ENCODE measurements at places on chromosomes 11 and 22. TPM values are rescaled to one million over a fixed set of nuclear protein-coding genes. Genes with fewer than 3 reads are reported as not detected.
A peak's percentile ranks its signal among the peaks of the same experiment; 100 is the strongest.

GRCh38 chr22:41290262-41291221 lies 4.6 kb upstream of the RANGAP1 start:
- H3K4me3 ChIP-seq, result no peak overlapping the region
- peaks cover 25% of the 10 kb centered on the region for H3K4me1 ChIP-seq
- DNase-seq, result peak; percentile 76
- no peaks in the 10 kb centered on the region for H3K36me3 ChIP-seq
- H3K27me3 ChIP-seq, result no peaks in the 10 kb centered on the region
- H3K27ac ChIP-seq, result peak overlapping the region; percentile 77

GRCh38 chr11:14374922-14375830 lies 16.2 kb upstream of the RRAS2 start:
- H3K36me3 ChIP-seq, result no peaks in the 10 kb centered on the region
- no peaks in the 10 kb centered on the region for H3K4me1 ChIP-seq
- H3K27me3 ChIP-seq, result no peaks in the 10 kb centered on the region
- DNase-seq, result no peak

GRCh38 chr11:107550304-107550703 lies 15.2 kb downstream of the ALKBH8 start:
- no peak overlapping the region for H3K27ac ChIP-seq
- H3K4me3 ChIP-seq, result no peak overlapping the region
- no peak for DNase-seq
- no peaks in the 10 kb centered on the region for H3K27me3 ChIP-seq
- H3K36me3 ChIP-seq, result peaks cover 26% of the 10 kb centered on the region

DNA sequence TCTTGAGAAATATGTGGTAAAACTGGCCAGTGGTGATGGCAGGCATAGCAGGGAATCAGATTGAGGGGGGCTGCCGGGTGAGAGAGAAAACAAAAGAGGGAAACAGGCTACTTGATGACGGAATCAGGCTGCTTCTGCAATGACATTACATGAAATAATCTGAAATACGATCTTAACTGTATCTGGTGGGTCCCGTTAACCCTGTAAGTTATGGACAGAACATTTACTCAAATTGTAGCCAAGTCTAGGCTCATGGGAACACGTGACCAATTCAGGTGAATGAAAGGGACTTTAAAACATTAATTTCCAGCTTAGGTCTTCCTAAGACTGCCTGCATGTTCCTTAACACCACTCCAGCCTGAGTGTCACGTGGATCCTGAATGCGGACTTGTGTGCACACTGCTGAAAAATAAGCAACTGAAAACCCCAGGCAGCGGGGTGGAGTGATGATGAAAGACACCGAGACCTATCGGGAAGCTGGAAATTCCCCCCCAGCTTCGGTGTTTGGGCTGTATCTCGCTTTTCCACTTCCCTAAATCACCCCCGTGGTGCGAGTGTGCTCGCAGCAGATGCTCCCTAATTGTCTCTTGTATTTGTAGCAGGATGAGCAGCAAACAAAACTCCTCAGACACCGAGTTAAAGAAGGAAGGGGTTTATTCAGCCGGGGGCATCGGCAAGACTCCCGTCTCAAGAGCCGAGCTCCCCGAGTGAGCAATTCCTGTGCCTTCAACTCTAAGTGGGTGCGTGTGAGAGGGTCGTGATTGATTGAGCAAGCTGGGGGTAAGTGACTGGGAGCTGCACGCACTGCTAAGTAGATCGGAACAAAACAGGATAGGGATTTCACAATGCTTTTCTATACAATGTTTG lies 145.0 kb upstream of the GRK3 start:
- no peaks in the 10 kb centered on the region for H3K36me3 ChIP-seq
- DNase-seq, result no peak
- H3K27me3 ChIP-seq, result peaks cover 57% of the 10 kb centered on the region
- H3K4me1 ChIP-seq, result no peaks in the 10 kb centered on the region
- no peak overlapping the region for H3K27ac ChIP-seq

DNA sequence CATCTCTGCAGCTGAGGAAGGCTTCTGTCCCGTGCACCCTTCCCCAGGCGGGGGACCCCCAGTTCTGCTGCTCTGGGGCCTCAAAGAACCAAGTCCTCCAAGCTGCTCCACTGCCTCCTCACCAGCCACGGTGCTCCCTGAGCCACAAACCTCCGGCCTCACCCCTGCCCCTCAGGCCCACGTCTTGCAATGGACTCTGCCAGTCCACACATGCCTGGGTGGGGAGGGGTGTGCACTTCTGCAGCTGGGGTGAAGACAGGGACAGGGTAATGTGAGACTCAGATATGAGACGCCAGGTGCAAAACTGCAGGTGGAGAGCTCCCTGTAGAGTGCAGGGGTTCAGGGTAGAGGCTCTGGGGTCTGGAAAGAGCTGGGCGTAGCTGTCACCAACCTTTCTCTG lies 3.2 kb upstream of the PTDSS2 start:
- DNase-seq, result no peak
- no peak overlapping the region for H3K27ac ChIP-seq
- no peaks in the 10 kb centered on the region for H3K36me3 ChIP-seq
- no peak overlapping the region for H3K4me3 ChIP-seq
- H3K27me3 ChIP-seq, result no peaks in the 10 kb centered on the region

- DNase-seq, result no peak
- no peaks in the 10 kb centered on the region for H3K4me1 ChIP-seq
- H3K27me3 ChIP-seq, result peaks cover 5% of the 10 kb centered on the region
These were observed 32.3 kb downstream of the ELF5 start for GRCh38 chr11:34481307-34481706.

DNA sequence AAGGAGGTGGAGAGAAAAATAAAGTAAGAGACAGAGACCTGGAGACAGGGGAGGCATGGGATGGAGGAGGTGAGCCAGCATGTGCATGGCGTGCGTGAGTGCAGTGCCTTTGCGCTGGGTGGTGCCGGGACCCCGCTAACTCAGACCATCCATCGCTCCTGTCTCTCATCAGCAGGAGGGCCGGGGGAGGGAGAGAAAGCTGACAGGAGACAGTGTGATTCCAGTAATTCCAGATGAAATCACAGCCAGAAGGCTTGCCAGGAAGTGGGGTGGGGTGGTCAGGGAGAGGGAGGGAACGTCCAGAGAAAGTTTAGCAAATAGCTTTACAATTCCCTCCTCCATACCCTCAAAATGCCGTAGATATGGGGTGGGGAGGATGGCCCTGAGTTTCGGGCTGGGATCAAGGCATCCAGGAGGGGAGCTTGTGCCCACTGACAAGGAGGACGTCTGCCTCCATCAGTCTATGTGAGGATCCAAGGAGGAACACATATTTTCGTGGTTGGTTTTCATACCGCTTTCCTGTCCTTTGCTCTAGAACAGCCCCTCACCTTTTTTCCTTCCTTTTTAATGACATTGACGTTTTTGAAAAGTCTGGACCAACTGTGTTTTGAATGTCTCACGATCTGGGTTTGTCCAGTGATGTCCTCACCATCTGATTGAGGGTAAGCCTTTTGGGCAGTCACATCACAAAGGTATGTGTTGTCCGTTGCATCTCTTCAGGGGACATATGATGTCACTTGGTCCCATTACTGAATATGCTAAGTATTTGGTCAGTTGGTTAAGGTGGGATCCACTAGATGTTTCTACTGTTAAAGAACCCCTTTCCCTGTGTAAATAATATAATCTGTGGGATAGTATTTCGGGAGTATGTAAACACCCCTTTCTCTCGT lies 567.3 kb downstream of the MIAT start:
- no peaks in the 10 kb centered on the region for H3K36me3 ChIP-seq
- peaks cover 52% of the 10 kb centered on the region for H3K4me1 ChIP-seq
- H3K27me3 ChIP-seq, result no peaks in the 10 kb centered on the region
- DNase-seq, result peak; percentile 96
- H3K4me3 ChIP-seq, result peak overlapping the region; percentile 29

DNA sequence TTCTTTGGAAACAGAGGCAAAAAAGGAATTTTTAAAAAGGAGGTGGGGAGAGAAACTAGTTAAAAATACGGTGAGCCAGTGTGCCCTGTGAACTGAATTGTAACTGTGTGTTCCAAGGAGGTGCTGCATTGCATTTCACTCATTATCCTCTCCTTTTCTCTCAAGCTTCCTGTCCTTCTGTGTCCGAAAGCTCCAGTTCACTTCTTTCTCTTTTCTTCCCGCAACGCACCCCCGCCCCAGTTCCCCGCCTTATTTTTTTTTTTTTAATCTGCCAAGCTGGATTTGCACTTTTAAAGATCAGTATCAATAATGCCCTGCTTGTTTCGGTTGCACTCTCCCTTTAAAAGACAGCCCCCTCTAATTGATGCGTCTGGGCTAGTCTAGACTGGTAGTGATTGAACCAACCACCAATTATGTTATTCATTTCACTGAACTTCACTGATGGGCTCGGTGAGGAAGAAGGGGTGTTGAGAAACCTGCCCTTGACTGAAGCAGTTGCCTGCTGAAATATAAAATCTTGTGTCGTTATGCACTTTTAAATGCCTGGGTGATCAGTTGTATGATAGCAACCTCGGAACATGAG lies 18.5 kb downstream of the BLID start:
- H3K4me1 ChIP-seq, result peaks cover 52% of the 10 kb centered on the region
- peak overlapping the region; percentile 87 for H3K4me3 ChIP-seq
- DNase-seq, result peak; percentile 65
- H3K27me3 ChIP-seq, result no peaks in the 10 kb centered on the region
- peaks cover 34% of the 10 kb centered on the region for H3K36me3 ChIP-seq

DNA sequence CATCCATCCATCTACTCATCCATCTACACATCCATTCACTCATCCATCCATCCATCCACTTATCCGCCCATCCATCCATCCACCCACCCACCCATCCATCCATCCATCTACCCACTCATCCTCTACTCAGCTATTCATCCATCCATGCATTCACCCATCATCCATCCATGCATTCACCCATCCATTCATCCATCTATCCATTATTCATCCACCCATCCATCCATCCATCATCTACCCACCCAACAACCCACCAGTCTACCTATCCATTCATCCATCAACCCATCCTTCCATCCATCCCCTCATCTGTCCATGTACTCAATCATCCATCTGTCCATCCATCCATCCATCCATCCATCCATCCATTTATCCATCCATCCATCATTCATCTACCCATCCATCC lies 972.7 kb downstream of the BRD1 start:
- no peaks in the 10 kb centered on the region for H3K4me1 ChIP-seq
- no peak overlapping the region for H3K27ac ChIP-seq
- H3K4me3 ChIP-seq, result no peak overlapping the region
- DNase-seq, result no peak

GRCh38 chr11:111297696-111298095 lies 650 bp upstream of the POU2AF3 start:
- H3K4me3 ChIP-seq, result no peak overlapping the region
- no peaks in the 10 kb centered on the region for H3K4me1 ChIP-seq
- no peak for DNase-seq
- H3K27ac ChIP-seq, result no peak overlapping the region

- H3K27ac ChIP-seq, result no peak overlapping the region
- no peaks in the 10 kb centered on the region for H3K27me3 ChIP-seq
- H3K4me1 ChIP-seq, result no peaks in the 10 kb centered on the region
- H3K36me3 ChIP-seq, result no peaks in the 10 kb centered on the region
- DNase-seq, result no peak
These were observed 86.3 kb downstream of the MORC2 start for GRCh38 chr22:30882184-30882717.

- peaks cover 31% of the 10 kb centered on the region for H3K4me1 ChIP-seq
- peak; percentile 76 for DNase-seq
- no peaks in the 10 kb centered on the region for H3K36me3 ChIP-seq
- H3K27me3 ChIP-seq, result no peaks in the 10 kb centered on the region
- H3K27ac ChIP-seq, result peak overlapping the region; percentile 79
These were observed 64.7 kb upstream of the RRAS2 start for GRCh38 chr11:14423633-14424032.

DNA sequence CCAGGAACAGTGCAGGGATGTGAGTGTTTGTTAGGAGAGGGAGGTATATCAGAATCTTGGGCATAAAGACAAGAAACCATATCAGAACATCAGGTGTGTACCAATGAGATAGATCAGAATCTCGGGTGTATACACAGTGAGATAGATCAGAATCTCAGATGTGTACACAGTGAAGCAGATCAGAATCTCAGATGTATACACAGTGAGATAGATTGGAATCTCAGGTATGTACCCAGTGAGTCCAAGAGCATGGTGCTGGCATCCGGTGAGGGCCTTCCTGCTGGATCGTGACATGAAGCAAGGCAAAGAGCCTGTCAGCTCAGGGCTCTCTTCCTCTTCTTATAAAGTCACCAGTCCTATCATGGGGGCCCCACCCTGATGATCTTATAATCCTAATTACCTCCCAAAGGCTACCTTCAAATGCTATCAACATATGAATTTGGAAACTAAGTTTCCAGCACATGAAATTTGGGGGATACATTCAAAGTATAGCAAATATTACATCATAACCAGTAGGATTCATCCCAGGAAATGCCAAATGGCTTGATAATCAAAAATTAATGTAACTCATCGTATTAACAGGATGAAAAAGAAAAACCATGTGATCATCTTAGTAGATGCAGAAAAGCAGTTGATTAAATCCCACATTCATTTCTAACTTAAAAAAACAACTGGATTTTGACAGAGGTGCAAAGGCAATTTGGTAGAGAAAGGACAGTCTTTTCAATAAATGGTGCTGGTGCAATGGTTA lies 28.6 kb downstream of the PPARA start:
- H3K4me1 ChIP-seq, result no peaks in the 10 kb centered on the region
- H3K4me3 ChIP-seq, result no peak overlapping the region
- no peaks in the 10 kb centered on the region for H3K36me3 ChIP-seq

DNA sequence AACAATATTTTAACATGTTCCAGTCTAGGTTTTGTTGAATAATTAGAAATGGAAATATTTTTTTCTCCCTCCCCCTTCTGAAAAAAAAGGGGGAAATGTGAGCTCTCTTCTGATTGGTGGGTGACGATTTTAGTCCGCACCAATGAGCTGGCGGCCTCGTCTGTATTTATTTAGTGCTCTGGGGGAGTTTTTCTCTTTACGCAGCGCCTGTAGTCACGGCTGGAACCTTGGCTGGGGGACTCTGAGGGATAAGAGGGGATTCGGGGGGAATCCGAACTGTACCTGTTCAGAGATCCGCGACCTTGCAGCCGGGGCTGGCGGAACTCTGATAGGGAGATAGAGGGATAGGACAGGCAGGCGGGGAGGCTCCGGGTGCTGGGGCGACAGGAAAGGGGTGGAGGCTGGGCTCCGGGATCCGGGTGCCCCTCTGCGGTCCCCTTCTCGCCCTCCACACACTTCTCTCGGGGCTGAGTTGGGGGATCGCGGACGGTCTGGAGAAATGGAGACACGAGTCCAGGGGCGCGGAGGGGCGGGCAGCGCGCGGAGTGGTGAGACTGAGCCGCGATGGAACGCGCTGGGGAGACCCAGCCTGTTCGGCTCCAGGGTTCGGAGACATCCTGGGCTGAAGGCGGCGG lies 99.7 kb upstream of the HSD17B12 start:
- H3K27ac ChIP-seq, result no peak overlapping the region
- no peaks in the 10 kb centered on the region for H3K36me3 ChIP-seq
- H3K4me1 ChIP-seq, result peaks cover 26% of the 10 kb centered on the region
- H3K4me3 ChIP-seq, result peak overlapping the region; percentile 48

GRCh38 chr11:70040869-70041501 lies 37.1 kb upstream of the ANO1 start:
- H3K27ac ChIP-seq, result no peak overlapping the region
- H3K36me3 ChIP-seq, result no peaks in the 10 kb centered on the region
- no peaks in the 10 kb centered on the region for H3K4me1 ChIP-seq
- H3K4me3 ChIP-seq, result no peak overlapping the region

- H3K4me3 ChIP-seq, result no peak overlapping the region
- peak; percentile 23 for DNase-seq
- H3K27ac ChIP-seq, result no peak overlapping the region
- no peaks in the 10 kb centered on the region for H3K4me1 ChIP-seq
- H3K27me3 ChIP-seq, result no peaks in the 10 kb centered on the region
These were observed 2.0 kb upstream of the OR51S1 start for GRCh38 chr11:4851033-4851432.

The MRGPRX4 gene
- not detected for total RNA-seq

The PKDREJ gene
- total RNA-seq, result not detected

The ELMOD1 gene
- total RNA-seq, result 0.34 TPM

The GLB1L2 gene
- 3.0 TPM for total RNA-seq

The APOA1 gene
- total RNA-seq, result 6.0 TPM

The PDGFD gene
- 2.1 TPM for total RNA-seq

The PRRG4 gene
- 0.14 TPM for total RNA-seq

The EFCAB6 gene
- total RNA-seq, result 1.6 TPM
